ENCODE measurements at places on chromosomes 2 and 18.

GRCh38 chr18:42644729-42645131 is 470.8 kb downstream of the RIT2 start:
- no peak for DNase-seq

- no peak for DNase-seq
These were observed 139.3 kb upstream of the ID2 start for GRCh38 chr2:8542381-8543059.

- DNase-seq: no peak
These were observed 259.3 kb downstream of the MEIS1 start for GRCh38 chr2:66694087-66694860.

DNA sequence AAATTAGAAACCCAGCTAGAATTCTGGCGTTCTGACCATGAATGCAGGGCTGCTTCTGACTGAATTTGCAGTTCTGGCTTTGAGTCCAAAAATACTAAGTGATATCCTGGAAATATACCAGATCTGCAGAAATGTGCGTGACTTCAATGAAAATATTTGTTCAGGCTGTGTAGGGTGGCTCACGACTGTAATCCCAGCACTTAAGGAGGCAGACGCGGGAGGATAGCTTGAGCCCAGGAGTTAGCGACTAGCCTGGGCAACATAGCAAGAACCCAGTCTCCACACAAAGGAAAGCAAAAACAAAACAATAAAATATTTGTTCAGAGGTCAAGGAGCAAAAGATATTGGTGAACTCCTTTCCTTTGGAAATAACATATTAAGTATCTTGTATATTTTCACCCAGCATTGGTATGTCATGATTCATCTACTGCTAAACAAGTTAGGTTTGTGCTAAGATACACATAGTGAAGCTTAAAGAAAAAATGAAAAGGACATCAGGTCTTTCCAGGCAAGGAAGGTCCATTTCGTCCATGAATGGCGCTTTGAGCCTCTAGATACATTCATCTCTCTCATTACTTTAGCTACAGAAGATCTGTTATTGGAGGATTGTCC is 239.2 kb downstream of the CMPK2 start:
- DNase-seq: no peak

DNA sequence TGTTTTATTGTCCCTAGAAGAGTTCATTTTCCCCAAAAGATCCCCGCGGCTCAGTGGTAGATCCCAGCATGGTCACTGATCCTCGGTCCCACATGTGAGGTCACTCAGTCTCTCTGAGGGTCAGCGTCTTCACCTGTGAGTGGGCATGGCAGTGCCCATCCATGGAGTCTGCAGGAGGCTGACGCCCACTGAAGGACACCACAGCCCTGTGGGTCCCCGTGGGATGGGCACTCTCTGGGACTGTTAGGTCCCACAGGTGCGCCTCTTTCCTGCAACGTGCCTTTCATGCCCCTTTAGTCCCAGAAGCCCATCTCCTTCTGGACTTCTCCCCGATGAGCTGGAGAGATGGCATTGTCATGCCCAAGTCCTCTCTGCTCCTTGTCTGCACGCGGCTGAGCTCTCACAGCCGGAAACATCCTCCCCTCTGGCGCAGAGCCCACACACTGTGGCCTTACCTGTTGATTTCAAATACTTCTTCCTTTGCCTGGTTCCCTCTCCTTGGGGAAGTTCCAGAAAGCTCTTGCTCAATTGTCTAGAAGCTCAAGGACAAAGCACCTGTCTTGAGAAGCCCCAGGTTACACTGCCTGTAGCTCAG is 75.9 kb downstream of the PTGR3 start:
- DNase-seq: no peak

DNA sequence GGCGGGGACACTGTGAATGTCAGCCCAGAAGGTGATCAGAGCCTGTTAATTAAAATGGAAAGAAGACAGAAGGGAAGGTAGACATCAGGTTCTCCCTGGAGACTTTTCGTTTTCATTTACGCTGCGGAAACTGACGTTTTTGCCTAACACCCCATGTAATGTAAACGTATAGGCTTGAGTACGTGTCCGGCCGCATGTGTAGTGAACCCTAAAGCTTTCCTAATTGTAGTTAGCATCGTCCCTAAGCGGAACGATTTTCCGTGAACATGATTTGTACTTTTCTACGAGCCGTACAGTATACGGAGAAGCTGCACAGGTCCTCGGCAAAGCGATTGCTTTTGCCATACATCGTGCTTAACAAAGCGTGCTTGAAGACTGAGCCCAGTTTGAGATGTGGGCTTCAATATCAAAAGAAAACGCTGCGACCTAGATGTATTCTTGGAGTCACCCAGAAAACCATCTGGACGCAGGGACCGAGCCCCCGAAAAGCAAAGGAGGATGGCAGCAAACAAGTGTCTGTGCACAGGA is 284 bp downstream of the TIMM21 start:
- no peak for DNase-seq

GRCh38 chr2:68839260-68839833 is 31.9 kb downstream of the BMP10 start:
- DNase-seq: no peak

DNA sequence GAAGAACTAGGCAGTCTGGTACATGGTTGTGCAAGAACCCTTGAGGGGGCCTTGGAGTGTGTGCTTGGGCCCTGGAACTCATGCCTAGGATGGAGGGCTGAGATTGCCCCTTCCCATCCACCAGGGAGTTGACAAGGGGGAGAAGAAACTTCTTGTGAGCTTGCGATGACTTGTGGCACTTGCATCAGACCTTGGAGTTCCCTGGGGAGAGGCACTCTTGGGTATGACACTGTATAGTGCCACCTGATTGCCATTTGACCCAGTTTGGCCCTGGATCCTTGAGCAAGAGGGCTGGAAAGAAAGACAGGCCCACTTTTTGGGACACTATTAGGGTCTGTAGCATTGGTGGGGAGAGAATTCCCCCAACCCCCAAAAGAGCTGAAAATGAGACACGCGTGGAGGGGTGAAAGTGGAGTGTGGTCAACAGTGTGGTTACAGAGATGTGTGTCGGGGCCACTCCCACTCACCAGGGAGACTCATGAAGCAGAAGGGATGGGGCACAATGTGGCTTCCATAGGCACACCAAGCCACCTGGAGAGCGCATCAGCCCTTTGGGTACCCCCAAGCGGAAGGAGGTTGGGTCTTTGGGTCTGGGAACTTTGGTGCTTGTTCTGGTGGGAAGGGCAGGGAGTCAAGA is 101.3 kb downstream of the MSH2 start:
- DNase-seq: no peak

DNA sequence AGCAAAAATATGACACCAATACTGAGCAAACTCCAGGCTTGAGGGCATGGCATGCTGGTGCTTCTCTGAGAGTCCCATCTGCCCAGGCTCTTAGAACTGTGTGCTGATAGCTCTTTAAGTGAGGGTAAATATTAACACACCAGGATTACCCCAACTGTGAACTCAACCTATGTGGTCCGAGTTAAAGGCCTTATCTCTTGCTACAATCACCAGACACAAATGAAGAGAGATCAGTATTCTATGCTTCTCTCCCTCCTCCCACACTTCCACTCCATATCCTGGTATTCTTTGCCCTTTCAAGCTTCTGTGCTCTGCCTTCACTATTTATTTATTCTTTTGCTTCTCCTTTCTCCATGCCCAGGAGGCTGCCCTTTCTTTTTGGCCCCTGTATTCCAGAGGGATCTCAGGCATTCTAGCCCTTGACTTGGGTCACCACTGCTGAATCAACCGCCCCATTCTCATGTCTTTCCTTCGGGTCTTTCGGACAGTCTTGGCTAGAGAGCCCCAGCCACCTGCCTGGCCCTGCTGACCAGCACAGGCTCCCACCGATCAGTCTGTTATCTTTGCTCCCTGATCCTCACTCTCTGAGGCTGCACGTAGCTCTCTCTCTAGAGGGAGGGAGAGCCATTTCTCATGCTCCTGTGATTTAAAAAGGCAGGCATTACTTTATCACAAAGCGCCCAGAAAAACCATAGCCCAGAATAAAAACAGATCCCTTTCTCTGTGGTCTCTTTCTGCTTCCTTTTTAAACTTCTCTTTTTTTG is 17.2 kb upstream of the HK2 start:
- DNase-seq: no peak

DNA sequence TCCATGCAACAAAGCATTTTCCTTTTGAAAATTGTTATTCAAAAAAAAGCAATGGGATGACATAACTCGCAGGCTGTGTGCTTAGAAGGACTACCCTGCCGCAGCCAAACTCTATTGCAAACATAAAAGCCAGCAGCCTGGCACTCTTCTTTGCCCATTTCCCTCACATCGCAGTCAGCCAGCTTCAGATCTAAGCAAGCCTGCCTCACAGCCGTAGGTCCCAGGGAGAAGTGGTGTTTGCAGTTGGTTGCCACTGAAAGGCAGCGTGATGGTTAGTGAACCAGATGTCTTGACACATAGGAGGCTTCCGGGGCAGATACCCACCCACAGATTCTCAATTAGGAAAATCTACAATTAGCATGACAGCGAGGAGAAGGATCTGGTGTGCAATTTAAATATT is 655.2 kb downstream of the RNF144A start:
- DNase-seq: no peak

DNA sequence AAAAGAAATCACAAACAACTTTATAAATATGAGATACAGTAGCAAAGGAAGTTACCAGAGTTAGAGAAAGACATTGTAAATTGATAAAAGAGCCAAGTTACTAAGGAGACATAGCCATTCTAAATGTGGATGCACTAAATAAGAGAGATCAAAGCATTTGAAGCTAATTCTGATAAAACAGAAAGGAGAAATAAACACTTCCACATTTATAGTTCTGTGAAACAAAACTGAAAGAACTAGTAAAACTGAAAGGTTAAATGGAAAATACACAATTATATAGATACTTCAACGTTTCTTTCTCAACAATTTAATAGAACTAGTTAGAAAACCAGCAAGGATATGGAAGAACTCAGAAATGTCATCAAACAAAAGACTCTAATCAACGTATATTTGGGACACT is 309.0 kb upstream of the CDH2 start:
- no peak for DNase-seq

DNA sequence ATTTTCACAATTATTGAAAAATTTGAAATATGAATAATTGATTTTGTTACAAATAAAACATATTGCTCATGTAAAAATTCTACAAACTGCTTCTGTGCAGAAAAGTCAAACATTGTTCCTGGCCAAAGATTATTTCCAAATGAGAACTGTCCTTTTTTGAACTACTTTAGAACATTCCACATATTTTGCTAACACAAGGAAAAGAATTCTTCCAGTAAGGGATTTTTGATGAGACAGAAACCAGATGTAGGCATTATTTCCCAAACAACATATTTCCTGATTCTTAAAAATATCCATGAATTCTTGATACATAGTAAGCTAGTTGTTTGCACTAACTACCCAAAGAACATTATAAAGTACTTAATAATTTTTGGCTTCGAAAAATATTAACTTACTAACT is 715.2 kb downstream of the CCDC85A start:
- DNase-seq: no peak

DNA sequence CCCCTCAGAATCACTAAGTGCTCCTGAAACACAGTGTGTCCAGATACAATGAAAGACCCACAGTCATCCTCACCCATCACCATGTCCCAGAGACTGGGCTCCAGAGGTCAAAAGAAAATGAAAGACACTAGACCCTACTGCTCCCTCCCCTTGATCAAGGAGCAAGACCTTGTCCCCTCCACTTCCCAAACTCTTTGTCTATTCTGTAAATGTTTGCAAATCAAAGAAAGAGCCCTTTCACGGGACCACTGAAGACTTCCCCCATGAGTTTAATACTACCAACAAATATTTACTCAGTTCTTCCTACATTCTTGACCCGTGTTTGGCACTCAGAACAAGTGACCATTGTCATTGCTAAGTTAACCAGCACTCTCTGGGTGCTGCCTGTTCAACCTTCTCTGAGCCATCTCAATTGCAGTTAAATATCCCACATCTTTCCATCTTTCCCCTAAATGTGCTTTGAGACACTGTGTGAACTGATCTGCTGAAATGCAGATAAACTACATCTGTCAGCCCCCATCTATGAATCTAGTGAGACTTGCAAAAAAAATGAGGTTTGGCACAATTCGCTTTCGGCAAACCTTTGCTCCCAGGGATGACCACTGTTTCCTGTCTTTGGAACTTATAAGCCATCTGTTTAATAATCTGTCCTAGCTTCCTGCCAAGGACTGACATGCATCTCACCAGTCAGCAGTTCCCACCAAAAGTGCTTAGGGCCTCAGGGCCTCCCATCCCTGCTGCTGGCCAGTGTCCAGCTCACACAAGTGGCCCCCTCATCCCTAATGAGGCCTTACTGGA is 170.3 kb downstream of the GFPT1 start:
- DNase-seq: no peak

GRCh38 chr18:5173646-5174045 is 23.4 kb downstream of the AKAIN1 start:
- no peak for DNase-seq

Data from activated naive CD8-positive, alpha-beta T cell treated with anti-CD3 and anti-CD28 coated beads, Interleukin-2, amount 50 U/mL, for 16 hours (primary cell).